ENCODE measurements at places on chromosomes 2 and 18. TPM values are rescaled to one million over a fixed set of nuclear protein-coding genes. Genes with fewer than 3 reads are reported as not detected.
A peak's percentile ranks its signal among the peaks of the same experiment; 100 is the strongest.

DNA sequence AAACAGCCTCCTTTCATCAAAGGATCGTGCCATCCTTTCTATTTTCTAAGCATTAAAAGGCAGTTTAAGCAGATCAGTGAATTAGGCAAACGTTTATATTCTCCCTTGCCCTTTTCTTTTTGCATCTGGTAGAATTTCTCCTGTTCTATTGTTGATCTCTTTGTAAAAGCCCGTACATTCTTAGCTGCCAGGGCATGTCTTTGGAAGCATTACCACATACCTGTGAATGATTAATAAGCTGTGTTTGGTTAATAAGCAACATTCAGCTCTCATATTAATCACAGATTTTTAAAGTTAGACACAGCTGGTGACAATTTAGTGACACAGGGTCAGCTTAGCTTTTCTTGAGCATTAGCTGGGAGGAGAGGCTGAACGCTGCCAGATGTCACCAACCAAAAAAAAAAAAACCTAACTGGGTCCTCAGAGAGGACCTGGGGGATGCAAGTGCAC is 33.8 kb upstream of the CYP1B1 start:
- H3K4me1 ChIP-seq = peaks cover 26% of the 10 kb centered on the region
- no peaks in the 10 kb centered on the region for H3K27me3 ChIP-seq
- no peaks in the 10 kb centered on the region for H3K36me3 ChIP-seq
- H3K27ac ChIP-seq = peak overlapping the region; percentile 2
- DNase-seq = no peak

GRCh38 chr2:26558271-26559043 is 80.5 kb upstream of the OTOF start:
- DNase-seq = no peak
- H3K4me1 ChIP-seq = peaks cover 17% of the 10 kb centered on the region
- H3K36me3 ChIP-seq = no peaks in the 10 kb centered on the region
- no peak overlapping the region for H3K27ac ChIP-seq
- no peak overlapping the region for H3K4me3 ChIP-seq

DNA sequence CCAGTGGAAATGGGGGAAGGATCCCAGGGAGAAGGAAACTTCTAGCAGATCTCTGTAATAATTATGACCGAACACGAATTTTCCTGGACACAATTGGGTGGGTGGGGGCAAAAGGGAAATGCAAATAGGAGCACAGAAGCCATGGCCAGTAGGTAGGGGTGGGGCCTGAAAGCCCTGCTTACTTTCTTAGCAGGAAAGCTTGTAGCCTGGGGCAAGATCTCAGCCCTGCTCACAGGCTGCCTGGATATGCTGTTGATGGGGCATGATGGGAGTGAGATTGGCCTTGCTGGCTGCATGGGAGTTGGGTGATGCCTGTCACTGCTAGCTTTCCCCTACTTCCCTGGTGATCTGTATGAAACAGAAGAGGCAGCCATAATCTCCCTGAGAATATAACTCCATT is 45.9 kb upstream of the SPOPL start:
- no peaks in the 10 kb centered on the region for H3K36me3 ChIP-seq
- no peak for DNase-seq
- H3K4me1 ChIP-seq = no peaks in the 10 kb centered on the region

DNA sequence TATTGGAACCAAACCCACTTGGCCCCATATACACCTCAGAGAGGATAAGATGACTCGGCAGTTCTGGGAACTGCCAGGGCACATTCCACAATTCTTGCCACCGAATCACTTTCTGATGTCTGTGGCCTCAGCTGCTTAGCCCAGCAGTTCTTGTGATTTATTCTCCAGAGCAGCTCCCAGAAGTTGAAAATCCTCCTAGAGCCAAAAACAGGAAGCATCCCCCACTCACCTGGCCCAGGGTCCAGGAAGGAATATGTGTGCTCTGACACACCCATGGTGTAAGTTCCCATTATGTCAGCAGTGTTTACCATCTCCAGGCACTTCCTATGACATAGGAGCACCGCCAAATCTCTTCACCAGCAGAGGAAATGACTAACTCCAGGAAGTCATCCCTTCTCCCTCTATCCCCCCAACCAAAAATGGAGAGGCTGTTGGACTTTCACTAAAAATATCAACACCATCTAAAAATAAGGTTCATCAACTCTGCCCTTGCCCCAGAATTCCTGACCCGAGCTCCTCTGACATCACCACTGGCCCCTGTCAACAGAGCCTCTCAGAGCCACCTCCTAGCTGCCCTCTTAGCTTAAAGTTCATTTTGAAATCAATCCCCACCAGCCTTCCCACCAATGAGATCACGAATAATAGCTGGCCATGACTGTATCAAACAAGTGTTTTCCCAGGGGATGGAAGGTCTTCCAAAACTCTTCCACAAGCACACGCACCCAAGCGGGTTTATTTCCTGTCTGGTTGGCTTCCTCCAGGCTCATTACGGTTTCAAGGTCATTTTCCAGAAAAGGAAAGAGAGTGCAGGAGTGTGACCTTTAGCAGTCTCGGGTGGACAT is 223.1 kb upstream of the PARD3B start:
- H3K4me1 ChIP-seq = peaks cover 6% of the 10 kb centered on the region
- no peak for DNase-seq
- H3K27me3 ChIP-seq = no peaks in the 10 kb centered on the region
- H3K27ac ChIP-seq = peak overlapping the region; percentile 24
- no peak overlapping the region for H3K4me3 ChIP-seq

- no peaks in the 10 kb centered on the region for H3K4me1 ChIP-seq
- H3K36me3 ChIP-seq = no peaks in the 10 kb centered on the region
Measured at GRCh38 chr2:130785466-130786055, 30.2 kb downstream of the AMER3 start.

CNGA3 gene
- total RNA-seq = not detected

ASNSD1 gene
- 44.7 TPM for total RNA-seq

All from vagina (tissue), 2 donors.